ENCODE measurements at places on chromosomes 3 and 15.

- DNase-seq: peak; percentile 72
Measured at GRCh38 chr3:187744169-187745151, 808 bp downstream of the BCL6 start.

DNA sequence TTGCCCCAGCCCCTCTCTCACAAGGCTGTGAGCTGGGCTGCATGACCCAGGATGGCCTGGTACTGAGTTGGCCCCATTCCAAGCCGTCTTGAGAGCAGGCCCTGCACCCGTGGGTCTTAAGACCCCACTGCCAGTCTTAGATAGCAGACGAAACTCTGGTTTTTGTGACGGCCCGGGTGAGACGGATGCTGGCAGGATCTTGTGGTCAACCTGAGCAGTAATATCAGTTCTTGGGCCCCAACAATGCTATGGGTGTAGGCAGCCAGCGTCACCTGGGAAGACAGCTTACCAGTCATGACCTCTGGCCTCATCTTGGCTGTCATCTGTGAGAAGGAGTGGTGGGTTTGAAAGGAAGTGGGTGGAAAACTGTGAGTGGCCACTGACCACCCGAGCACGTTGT is 305.8 kb downstream of the ARRDC4 start:
- no peak for DNase-seq

DNA sequence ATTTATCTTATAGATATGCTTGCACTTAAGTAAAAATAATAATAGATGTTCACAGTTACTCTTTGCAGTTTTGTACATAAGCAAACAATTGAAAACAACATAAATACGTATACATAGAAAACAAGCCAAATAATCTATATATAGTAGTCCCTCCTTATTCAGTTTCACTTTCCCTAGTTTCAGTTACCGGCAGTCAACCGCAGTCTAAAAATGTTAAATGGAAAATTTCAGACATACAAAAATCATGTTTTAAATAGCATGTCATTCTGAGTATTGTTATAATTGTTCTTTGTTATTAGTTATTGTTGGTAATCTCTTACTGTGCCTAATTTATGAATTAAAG is 262.0 kb downstream of the CGGBP1 start:
- no peak for DNase-seq

DNA sequence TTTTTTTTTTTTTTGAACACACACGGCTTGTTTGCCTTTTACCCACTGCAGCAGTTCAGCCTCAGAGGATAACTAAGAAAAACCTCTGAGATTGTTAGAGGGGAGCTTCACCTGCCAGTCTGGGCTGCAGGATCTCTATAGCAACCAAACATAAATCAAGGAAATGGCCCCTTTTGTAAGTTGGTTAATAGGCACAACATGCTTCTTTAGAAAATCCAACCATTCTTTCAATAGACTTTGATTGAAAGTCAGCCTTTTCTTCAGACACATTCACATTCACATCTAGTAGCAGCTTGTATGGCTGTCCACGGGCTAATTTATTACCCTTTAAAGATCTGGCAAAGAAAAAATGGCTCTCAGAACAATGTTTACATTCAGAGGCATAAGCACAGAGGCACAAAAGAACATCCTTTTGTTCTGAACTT is 136.6 kb upstream of the RARB start:
- DNase-seq: no peak

DNA sequence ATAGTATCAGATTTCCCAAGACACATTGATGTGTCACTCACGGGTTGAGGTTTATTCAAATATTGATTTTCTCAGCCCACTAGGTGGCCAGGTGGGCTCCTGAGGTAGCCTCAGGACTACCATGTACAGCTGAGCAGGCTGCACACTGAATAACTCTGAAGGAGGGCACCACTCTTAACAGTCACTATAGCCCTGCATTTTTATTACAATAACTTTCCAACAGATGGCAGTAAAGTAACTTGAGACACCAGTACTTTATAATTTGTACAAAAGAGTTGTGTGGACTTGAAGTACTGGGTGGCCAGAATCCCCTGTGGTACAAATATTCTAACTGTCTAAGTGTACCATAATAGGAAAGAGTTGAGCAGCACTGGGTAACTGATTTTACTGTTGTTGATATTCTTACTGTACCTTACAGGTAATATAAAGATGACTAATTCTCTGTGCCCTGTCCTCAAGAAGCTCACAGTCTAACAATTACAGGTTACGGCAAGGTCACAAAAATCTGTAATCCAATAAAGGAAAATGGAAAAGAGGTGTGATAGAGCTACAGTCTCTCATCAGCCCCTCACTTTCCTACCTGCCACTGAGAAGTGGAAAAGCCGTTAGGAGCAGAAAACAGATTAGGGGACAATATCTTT is 76.0 kb downstream of the ETFA start:
- DNase-seq: peak; percentile 45

GRCh38 chr15:100863075-100863795 is 16.4 kb upstream of the ALDH1A3 start:
- no peak for DNase-seq

DNA sequence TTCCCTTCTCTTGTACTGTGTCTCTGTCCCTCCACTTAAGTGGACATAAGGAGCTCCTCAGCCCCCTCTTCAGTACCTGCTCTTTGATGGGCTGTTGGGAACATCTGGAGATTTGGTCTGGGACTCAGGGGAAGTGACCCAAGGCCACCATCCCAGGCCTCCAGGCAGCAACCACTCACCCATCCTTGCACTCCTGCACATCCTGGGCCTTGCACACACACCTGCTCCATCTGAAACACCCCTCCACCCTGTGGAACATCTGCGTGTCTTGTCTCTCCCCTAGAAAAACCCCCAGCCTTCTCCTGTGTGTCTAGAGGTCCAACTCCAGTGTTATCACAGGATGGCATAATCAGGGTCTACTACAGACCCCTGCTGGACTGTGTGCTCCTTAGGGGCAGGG is 74.3 kb downstream of the ABTB1 start:
- DNase-seq: no peak

- no peak for DNase-seq
Measured at GRCh38 chr3:16136055-16136454, 38.4 kb upstream of the GALNT15 start.

GRCh38 chr3:138732456-138732855 is 102.3 kb downstream of the PIK3CB start:
- no peak for DNase-seq

All from B cell (primary cell).